ENCODE measurements at places on chromosomes 2 and 18. TPM values are rescaled to one million over a fixed set of nuclear protein-coding genes. Genes with fewer than 3 reads are reported as not detected.

ABCB11 gene
- not detected for total RNA-seq

TUBA3E gene
- total RNA-seq = not detected

SLC19A3 gene
- under 0.01 TPM for total RNA-seq

RELCH gene
- total RNA-seq = 21.2 TPM

CKAP2L gene
- 3.1 TPM for total RNA-seq

ITGA6 gene
- total RNA-seq = 146 TPM

OSGEPL1 gene
- 5.3 TPM for total RNA-seq

LIMS3 gene
- 7.8 TPM for total RNA-seq

EMILIN2 gene
- 1.3 TPM for total RNA-seq

SYT4 gene
- not detected for total RNA-seq

LDLRAD4 gene
- total RNA-seq = 6.7 TPM

MBOAT2 gene
- total RNA-seq = 4.5 TPM

GULP1 gene
- total RNA-seq = 2.6 TPM

VWC2L gene
- not detected for total RNA-seq

DLGAP1 gene
- under 0.01 TPM for total RNA-seq

SLC4A5 gene
- total RNA-seq = 0.25 TPM

DSC2 gene
- total RNA-seq = under 0.01 TPM

KCTD18 gene
- total RNA-seq = 6.2 TPM

SCG2 gene
- not detected for total RNA-seq

AKAIN1 gene
- not detected for total RNA-seq

NAPG gene
- 28.4 TPM for total RNA-seq

HOXD12 gene
- not detected for total RNA-seq

ALMS1 gene
- total RNA-seq = 4.4 TPM

SPDYA gene
- total RNA-seq = 0.13 TPM

SERPINB2 gene
- not detected for total RNA-seq

DIPK1C gene
- total RNA-seq = not detected

SPATA3 gene
- total RNA-seq = not detected

PLA2R1 gene
- total RNA-seq = 26.9 TPM

GALNT5 gene
- total RNA-seq = not detected

RIT2 gene
- total RNA-seq = not detected

KLF7 gene
- total RNA-seq = 8.5 TPM

RAB27B gene
- not detected for total RNA-seq

CXCR2 gene
- total RNA-seq = not detected

CCDC85A gene
- 2.2 TPM for total RNA-seq

FBXO15 gene
- 0.13 TPM for total RNA-seq

SCN7A gene
- total RNA-seq = not detected

RAB17 gene
- 12.3 TPM for total RNA-seq

GALR1 gene
- not detected for total RNA-seq

GTF2A1L gene
- 0.13 TPM for total RNA-seq

C2orf92 gene
- 2.3 TPM for total RNA-seq

TBR1 gene
- total RNA-seq = under 0.01 TPM

MROH2A gene
- not detected for total RNA-seq

EFR3B gene
- 0.39 TPM for total RNA-seq
